ENCODE measurements at places on chromosomes 12 and 14.

GRCh38 chr14:73610687-73611086 is 1.6 kb upstream of the ACOT6 start:
- DNase-seq, result no peak

GRCh38 chr12:2751686-2752085 is 43.1 kb upstream of the FKBP4 start:
- no peak for DNase-seq

DNA sequence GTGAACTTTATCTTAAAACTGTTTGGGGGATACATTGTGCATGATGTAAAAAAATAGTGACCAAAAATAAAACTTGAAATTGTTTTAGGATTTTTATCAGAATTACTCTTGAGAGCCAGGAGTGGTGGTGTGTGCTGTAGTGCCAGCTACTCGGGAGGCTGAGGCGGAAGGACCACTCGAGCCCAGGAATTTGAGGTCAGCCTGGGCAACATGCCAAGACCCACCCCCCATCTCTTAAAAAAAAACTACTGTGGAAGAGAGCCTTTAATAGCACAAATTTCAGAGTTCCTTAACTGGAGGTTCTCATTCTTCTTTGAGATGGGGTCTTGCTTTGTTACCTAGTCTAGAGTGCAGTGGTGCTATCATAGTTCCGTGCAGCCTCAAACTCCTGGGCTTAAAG is 21.5 kb downstream of the CPSF2 start:
- no peak for DNase-seq

- DNase-seq, result no peak
Measured at GRCh38 chr12:100503228-100503628, 29.6 kb downstream of the NR1H4 start.

- no peak for DNase-seq
Measured at GRCh38 chr12:106297075-106297474, 5.5 kb upstream of the TCP11L2 start.

GRCh38 chr14:45728434-45729225 is 475.6 kb upstream of the MIS18BP1 start:
- DNase-seq, result no peak

- DNase-seq, result no peak
Measured at GRCh38 chr12:52419656-52420055, 13.5 kb upstream of the KRT82 start.

DNA sequence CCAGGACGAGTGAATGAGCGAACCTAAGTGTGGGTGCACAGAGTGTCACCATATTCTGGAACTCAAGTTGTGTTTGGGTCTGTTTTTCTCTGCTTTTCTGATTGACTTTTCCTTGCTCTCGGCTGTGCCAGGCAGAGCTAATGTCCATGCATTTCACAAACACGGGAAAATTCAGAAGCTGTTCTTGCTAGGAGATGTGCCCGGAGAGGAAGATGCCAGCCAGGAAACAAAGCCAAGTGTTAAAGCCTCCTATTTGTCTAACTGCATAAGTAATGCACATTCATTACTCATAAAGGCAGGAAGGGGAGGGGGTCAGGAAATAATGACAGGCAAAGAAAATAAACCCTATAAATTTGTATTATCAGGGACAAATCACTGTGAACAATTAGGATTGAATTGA is 250.4 kb upstream of the SFSWAP start:
- no peak for DNase-seq

GRCh38 chr12:3596703-3597415 is 105.9 kb downstream of the PRMT8 start:
- no peak for DNase-seq

- DNase-seq, result no peak
Measured at GRCh38 chr14:65639216-65639615, 226.7 kb downstream of the FUT8 start.

DNA sequence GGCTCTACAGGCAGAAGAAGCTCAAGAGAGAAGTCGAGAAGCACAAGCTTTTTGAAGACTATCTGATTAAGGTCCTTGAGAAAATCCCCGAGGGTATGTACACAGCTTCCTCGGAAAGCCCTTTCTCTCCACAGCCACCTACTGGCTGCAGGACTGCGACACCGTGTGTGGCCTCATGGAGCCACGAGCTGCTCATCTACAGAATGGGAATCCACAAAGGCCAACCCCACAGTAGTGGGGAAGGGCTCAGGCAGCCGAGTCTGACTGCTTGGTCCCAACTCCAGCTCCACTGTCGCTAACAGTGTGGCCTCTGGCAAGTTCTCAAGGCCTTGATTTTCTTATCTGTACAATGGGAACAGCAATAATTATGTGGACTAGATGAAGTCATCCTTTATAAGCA is 2.5 kb downstream of the CCDC197 start:
- no peak for DNase-seq

DNA sequence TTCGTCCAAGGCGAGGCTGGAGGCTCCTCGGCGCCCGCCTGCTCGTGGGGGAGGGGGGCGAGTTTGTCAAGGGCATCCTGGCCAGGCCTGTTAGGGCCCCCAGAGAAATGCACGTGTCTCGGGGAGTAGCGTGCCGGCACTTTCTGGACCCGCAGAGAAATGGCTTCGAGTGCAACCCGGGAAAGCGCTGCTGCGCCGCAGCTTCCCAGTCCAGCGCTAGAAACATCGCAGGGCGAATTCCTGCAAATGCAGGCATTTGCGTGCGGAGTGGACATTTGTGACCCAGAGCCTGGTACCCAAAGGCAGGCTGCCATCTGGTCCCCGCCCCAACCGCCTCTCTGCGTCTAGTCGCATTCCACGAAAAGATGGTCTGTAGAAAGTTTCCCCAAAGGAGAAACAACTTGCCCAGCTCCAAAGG is 756 bp downstream of the LGR5 start:
- DNase-seq, result no peak

DNA sequence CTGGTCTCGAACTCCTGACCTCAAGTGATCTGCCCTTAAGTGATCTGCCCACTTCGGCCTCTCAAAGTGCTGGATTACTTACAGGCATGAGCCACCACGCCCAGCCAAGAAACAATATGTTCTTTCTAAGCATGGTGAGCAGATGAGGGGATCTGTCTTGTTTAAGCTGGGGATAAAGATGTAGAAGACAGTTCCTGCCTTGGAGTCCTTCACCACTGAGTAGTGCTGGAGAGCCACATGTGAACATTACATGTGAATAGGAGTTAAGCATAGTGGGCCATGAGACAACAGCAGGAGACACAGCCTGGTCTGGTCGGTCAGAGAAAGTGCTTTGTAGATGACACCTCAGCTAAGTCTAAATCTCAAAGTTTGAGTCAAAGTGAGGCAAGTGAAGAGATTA is 26.0 kb downstream of the TMBIM6 start:
- DNase-seq, result no peak

GRCh38 chr14:32374155-32374554 is 45.1 kb downstream of the AKAP6 start:
- DNase-seq, result no peak

- no peak for DNase-seq
Measured at GRCh38 chr14:23071921-23072539, 14.7 kb upstream of the CDH24 start.

GRCh38 chr12:119942386-119942785 is 46.6 kb upstream of the BICDL1 start:
- no peak for DNase-seq

GRCh38 chr12:22855456-22855855 is 230.5 kb downstream of the ETNK1 start:
- DNase-seq, result no peak

- DNase-seq, result no peak
Measured at GRCh38 chr14:98591161-98591560, 680.8 kb downstream of the BCL11B start.

GRCh38 chr14:21768116-21768874 is 94.7 kb upstream of the OR4E1 start:
- DNase-seq, result peak; percentile 50

DNA sequence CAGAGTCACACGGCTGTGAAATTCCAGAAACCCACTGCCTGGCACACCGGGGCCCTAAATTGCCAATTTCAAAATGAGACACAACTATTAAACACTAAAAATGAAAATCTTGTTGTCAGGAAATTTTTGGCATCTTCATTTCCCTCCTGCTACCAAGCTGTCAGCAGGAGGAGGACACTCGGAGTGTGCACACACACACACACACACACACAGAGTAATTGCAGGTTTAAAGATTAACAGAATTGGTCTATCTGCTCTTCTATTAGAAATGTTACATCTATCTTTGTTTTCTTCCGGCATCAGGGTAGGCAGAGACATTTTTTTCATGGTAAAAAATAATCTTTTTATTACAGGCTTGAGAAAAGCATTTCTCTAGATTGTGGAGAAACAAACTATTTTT is 314.2 kb downstream of the EGLN3 start:
- no peak for DNase-seq

DNA sequence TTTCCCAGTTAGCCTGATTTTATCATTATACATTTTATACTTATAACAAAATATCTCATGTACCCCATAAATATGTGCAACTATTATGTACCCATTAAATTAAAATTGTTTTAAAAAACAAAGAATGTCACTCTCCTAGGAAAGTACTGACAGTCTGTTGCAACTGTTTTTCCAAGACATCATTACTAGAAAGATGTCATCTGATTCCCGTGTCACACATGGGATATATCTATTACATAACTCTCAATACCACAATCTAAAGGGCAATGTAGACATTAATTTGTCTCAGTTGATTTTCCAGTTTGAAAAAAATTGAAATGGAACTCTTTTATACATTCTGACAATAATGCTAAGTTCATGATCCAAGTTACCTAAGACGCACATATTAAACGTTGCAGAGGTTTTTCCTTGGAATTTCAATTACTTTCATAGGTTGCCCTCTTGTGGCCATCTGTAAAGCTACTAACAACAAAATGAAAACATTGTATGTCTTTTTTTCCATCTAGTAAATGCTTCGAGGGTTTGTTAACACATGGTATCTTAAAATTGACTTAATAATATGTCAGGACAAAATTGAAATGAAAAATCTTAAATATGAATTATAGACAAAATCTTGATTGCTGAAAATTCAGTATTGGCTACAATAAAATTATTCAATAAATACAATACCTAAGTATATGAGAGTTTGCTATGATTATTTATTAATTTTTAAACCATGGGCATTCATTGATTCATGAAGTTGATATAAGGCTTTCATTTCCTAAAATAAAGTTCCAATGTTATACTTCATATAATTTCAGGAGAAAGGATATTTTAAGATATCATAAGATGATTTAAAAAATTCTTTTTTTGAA is 131.6 kb downstream of the PPFIA2 start:
- peak; percentile 50 for DNase-seq

DNA sequence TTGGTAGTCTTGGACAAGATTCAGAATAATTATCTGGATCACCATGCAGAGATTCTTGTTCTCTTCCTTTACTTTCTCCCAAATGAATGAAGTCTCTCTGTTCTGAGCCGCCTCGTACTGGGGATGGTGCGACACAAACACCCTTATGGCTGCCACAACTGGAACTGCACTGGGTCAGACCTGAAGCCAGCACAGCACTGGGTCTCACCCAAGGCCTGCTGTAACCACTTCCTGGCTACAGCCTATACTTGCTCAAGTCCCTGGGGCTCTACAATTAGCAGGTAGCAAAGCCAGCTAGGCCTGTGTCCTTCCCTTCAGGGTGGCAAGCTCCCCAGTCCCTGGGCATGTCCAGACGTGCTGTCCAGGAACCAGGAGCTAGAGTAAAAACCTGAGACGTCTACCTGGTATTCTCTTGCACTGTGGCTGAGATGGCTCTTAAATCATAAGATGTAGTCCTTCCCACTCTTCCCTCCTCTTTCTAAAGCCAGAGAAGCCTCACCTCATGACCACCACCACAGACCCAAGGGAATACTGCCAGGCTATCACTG is 27.6 kb downstream of the IFNG start:
- no peak for DNase-seq

DNA sequence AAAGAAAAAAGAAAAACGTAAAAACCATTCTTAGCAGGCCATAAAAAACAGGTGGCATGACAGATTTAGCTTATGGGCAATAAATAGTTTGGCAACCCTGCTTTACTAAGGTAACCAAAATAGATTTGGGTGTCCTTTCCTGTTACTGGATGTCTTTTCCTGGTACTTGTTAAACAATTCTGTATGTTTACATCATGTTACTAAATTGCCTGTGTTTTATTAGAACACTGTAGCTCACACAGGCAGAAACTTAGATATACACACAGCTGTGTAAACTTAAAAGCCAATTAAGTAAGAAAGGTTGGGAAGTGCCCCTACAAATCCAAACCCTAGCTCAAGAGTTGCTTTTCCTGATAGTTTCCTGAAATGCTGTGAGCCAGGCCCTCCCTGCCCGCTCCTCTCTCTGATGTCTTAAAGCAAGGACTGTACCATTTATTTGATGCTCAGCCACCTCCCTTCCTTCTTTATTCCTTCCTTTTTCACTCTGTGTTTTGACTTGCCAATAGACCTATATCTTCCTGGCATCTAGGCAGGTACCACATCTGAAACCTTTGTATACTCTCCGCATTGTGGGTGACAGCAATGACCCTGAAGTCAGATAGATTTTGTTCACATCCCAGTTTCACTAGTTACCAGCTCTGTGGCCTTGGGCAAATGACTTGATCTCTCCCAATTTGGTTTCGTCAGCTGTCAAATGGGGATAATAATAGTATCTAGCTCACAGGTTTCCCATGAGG is 3.7 kb upstream of the CAMKK2 start:
- no peak for DNase-seq

DNA sequence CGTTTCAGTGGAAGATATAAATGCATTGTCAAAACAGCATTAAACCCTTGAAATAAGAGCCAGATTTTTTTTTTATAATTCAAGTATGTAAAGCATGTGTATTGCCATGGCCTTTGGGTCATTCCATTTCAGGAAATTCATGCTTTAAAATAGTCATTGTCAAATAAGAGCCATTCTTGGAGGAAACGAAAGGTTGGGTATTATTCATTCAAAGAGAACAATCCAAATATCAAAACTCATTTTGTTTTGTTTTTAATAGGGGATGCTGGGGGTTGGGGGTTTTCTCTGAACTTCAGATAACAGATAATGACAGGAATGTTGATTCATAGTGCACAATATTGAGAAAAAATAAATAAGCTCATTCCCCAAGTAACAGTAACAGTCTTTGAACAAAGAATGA is 174.4 kb upstream of the NUDT4 start:
- DNase-seq, result no peak

DNA sequence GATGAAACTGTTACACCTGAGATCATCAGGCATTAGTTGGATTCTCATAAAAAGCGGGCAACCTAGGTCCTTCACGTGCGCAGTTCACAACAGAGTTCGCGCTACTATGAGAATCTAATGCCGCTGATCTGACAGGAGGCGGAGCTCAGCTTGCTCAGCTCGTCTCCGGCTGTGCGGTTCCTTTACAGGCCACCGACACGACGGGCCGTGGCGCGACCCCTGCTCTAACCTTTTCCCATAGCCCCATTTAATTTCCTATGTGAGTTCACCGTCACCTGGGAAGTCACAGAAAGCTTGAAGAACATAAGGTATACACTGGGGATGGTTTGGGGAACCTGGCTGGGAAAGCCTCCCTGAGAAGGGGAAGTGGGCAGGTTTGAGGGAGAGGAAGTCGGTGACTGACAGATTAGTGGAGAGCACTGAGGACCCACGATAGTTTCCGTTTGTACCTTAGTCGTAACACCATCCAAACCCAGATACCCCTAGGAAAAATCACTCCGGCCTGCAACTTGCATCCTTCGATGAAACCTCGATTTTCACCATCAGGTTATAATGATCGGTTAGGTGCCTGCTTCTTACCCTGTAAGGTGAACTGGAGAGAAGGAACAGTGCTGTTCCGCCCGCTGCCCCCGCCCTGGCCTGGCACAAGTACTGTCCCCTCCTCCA is 2.8 kb upstream of the AAAS start:
- DNase-seq, result no peak
